ENCODE measurements at places on chromosomes 2 and 18.

GRCh38 chr2:132965460-132965859, 295.5 kb upstream of the LYPD1 start:
- DNase-seq, result no peak

GRCh38 chr18:35289727-35290093, 319 bp downstream of the ZSCAN30 start:
- no peak for DNase-seq

DNA sequence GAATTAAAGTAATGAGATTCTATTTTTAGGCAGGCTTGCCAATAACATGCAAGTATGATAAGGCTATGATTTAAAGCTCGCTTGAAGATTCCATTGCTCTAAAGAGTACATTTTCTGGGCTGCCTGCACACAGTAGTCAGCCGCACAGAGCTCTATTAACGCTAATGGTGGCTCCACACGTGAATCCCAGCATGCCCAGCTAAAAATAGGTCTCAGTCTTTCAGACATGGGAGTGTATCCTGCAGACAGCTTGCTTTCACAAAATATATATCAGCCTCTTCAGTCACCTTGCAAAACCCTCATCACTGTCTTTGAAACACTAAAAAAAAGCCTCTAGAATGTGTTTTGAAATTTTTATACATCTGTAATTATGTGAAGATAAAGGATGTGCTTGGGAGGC, 418.1 kb downstream of the MTX2 start:
- DNase-seq, result no peak

DNA sequence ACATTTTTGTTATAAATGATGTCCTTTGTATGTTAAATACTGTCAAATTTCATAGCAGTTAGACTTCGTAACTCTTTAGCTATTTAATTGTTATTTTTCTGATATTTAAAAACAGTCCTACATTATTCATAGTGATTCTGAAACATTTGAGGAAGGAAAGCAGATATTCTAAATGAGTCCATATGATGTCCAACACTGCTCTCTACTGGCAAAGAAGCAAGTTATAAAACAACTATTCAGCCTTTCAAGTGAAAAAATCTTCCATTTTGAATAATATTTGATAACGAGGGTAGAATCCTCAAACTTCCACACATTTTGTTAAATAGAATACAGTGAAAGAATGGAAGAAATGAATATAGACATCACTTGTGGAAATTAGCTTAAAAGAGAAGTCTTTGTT, 220.8 kb downstream of the GULP1 start:
- peak; percentile 40 for DNase-seq

GRCh38 chr2:9654452-9655100, 23.8 kb upstream of the YWHAQ start:
- DNase-seq, result no peak

GRCh38 chr2:46519265-46519664, 39.9 kb downstream of the TMEM247 start:
- DNase-seq, result no peak

GRCh38 chr2:187294043-187294442, 154.0 kb downstream of the CALCRL start:
- no peak for DNase-seq

DNA sequence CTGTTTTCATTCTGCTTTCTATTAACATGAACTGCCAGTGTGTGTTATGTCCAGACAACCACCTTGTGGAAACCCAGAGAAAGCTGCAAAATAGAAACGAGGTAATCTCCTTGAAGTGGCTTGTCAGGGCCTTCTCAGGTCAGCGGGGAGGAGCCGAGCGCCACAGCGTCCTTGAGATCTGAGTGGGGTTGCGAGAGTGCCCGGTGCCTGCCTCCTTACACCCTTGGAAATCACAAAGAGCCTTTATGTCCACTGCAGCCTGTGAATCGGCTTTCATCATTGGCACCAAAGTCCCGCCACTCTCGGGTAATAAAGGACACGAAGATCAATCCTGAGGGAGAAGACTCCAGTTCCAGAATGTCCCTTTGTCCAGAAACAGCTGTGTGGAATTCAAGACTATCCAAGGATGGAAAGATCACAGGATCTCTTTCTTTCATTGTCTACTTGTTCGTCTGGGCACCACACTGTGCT, 135.2 kb downstream of the HRH4 start:
- DNase-seq, result peak; percentile 41

- DNase-seq, result no peak
These were observed 15.6 kb downstream of the ARHGEF33 start for GRCh38 chr2:38905251-38905650.

DNA sequence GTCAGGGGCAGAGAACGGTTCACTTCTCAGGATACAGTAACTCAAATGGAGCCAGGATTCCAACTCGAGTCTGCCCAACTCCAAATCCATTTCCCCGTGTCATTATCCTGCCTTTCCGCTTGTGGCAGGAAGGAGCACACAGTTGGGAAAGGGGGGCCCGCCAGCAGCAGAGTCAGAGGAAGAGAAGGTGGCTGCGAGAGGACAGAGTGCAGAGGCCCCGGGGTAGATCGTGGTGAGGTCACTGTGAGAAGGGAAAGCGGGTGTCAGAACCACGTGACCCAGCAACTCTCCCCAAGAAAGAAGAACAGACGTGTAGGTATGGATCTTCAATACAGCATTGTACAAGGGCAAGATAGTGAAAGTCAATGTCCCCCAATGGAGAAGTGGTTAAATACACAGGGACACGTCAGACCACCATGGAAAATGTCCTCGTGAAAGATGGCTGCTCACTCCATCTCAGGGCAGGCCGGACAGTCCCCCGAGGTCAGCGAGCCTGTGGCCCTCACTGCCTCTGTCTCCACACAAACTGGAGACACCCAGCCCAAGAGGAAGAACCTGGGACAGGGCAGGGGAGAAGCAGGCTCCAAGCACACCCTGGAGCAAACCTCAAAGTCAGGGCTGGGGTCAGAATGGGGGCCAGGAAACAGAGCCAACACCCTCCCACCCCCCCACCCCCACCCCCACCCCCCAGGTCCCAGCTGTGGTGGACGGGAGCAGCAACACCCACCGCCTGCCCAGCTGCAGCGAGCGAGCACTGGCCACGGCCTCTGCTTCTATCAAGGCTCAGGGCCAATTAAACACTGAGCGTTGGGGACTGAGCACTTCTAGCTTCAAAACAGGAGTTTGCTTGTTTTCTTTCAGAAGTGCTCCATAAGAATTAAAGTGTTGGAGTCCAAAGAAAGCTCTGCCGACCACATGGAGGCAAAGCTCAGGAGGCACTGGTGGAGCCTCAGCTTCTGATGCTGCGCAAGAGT, 92.7 kb downstream of the EIPR1 start:
- no peak for DNase-seq

GRCh38 chr18:79871481-79872091, 73.8 kb downstream of the KCNG2 start:
- no peak for DNase-seq

- peak; percentile 8 for DNase-seq
These were observed 12.4 kb downstream of the DYM start for GRCh38 chr18:49447810-49448745.

GRCh38 chr2:231334179-231334930, 61.2 kb upstream of the B3GNT7 start:
- DNase-seq, result no peak

DNA sequence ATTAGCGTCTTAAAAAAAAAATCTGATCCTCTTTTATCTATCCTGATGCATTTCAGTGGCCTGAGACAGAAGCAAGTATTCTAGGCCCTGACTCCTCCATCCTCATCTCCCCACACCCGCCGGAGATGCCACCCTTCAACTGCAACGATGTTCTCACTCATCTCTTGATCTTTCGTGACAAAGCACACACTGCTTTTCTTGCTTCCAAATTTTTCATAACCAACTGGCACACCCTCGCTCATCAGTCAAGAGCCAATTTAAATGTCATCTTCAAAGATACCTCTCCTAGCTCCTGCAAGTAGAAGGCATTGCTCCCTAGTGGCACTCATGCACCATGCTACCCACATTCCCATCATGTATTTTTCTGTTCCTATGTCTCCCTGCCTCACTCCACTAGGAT, 115.0 kb downstream of the STK39 start:
- no peak for DNase-seq

- DNase-seq, result no peak
These were observed 11.0 kb downstream of the ZNF407 start for GRCh38 chr18:74608681-74609080.

GRCh38 chr2:176085120-176085788, 1.5 kb upstream of the EVX2 start:
- DNase-seq, result no peak

DNA sequence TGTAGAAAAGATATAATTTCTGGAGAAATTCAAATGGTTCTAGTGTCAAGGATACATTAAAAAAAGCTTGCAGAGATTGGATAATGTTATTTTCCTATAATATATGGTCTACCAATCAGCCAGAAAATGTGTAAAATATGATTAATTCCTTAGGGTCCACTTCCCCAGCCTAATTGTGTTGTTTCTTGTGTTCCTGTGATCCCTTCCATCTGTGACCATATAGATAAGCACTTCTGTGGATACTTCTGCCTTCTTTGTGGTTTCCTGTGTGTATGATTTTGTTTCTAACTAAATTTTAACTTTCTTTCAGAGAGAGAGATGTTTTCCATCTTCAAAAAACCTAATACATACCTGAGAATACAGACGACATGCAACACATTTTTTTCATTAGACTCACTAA, 367.1 kb upstream of the PIK3C3 start:
- no peak for DNase-seq

DNA sequence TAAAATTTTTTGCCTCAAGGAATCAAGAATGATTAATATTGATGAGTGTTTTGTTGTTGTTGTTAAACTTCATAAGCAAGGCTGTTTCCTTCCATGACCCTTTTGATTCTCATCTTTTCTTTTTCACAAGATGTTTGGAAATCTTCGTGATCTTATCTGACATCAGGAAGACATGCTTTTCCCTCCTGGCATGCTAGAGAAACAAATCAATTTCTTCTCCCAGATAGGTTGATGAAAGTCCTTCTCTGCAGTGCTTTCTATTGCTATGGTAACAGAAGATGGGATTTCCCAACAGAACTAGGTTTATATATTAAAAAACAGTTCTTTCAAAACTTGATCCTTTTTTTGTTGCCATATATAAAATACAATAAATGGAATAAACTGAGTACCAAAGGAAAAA, 85.2 kb downstream of the EML6 start:
- no peak for DNase-seq

DNA sequence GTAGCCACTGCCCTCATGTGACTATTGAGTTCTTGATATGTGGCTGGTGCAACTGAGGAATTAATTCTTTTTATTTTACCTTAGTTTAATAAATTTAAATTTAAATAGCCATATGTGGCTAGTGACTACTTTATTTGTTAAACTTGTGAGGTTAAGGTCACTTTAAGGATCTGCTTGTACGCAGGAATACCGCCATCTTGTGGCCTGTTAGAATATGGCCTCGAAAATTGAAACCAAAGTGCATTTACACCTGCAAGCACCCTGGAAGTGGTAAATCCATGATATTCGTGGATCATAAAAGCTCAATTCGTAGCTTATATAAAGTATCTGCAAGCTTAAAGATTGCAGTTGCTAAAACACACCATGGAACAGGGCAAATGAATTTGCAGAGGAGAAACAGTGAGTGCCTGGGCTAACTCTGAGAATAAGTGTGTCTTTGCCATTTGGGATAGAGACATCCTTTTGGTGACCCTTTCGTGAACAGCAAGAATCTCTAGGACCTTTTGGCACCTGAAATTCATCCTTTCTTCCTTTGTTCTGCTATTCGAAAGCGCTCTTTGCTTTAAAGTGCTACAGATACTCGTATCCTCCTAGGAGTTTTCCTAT, 59.9 kb upstream of the REG3A start:
- DNase-seq, result peak; percentile 57

GRCh38 chr2:138184428-138184827, 220.2 kb downstream of the HNMT start:
- DNase-seq, result no peak

DNA sequence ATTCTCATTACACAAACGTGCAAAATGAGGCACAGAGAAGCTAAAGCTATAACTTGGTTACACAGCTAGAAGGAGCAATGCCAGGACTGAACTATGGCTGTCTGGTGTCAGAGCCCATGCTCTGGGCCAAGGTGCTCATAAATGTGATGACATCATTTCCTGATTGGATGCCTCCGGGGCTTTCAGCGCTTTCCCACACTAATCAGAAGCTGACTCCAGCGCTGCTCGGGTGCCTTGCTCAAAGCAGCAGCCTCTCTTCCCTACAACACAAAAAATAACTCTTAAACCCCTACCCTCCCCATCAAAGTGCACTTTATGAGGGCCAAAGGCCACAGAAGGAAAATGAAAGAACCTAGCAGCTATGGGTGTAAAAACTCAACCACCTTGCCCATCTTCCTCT, 90.7 kb downstream of the STK39 start:
- DNase-seq, result no peak

GRCh38 chr18:58762781-58763171, 91.5 kb downstream of the MALT1 start:
- no peak for DNase-seq

GRCh38 chr2:11809586-11810236, 63.3 kb downstream of the LPIN1 start:
- DNase-seq, result no peak

- no peak for DNase-seq
These were observed 1159.0 kb downstream of the RPIA start for GRCh38 chr2:89850481-89850880.

DNA sequence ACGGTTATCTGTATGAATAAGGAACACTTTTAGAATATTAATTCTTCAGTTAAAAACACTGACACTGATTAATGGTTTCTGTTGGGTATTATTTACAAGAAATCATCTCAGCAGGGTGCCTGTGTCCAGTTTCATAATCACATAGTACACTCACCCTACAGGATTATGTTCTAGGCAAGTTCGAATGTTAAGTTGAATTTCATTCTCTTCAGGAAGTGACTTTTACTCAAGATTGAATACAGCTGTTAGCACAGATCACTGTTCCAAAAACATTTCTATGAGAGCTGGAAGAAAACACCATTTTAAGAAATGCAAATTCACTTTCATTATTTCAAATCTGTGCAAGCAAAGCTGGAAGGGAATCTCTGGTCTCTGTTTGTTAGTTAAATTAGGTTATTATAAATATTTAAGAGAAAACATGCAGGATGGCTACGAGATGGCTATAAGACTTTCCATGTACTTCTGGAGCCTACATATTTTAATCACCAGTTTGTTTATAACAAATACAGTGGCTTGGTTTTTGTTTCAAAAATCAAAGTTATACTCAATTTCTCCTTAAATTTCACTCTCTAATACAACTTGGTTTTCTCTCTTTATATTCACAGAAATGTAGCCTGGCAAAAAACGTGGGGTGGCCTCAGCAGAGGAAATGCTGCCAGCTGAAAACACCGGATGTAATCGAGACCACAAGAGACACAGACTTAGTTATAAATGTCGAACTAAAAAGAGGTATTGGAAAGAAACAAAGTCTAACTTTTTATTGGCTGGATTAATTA, 65.8 kb downstream of the RBMS1 start:
- no peak for DNase-seq

DNA sequence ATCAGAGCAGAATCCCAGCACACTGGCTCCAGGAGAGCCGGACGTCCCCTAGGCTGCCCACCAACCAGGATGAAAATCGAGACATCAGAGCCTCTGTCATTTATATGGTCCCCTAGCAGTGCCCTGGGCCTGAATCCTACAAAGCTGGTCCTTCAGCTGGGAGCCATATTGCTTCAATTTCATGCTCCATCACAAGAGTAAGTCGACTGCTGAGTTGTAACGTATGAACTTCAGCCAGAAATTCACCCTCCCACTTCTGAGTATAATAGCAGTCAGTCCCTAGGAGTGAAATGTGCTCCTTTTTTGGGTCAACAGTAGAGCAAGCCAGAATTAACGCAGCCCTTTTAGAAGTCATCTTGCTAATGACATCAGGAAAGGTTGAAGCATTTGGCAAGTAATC, 126.4 kb downstream of the CCBE1 start:
- peak; percentile 60 for DNase-seq

GRCh38 chr18:12321333-12321732, 13.3 kb downstream of the TUBB6 start:
- DNase-seq, result no peak
